WTC11 (cell line): ENCODE measurements at places on chromosomes 7 and 10.

DNA sequence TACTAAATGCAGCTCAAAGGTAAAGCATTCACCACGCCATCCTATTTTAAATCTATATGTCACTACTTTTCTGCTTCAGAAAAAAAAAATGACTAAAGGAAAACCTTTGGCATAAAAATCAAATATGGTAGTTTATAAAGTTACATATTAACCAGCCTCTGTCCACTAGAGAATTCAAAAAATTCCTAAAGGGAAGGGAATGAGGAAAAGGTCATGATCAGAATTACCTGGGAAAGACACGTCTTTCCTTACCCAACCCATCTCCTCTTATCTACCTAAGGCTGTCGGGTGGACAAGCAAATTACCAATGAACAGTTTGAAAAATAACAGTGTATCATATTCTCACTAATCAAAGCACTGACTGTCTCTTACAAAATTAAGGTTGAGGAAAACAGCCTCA, 100.7 kb upstream of the TMEM106B start:
- DNase-seq: no peak

DNA sequence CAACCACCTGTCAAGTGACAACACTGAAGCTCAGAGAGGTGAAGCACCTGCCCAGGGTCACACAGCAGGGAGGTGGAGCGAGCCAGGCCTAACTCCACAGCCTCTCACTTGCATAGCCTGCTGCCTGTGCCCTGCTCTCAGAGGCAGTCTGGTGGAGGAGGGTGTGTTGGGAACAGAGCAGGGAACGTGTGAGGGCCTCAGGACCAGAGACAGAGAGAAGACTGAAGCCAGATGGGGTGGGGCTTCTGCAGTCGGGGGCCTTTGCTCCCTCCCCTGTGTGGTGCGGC, 114.0 kb downstream of the PTPN20 start:
- peak; percentile 8 for DNase-seq

- no peak for DNase-seq
Measured at GRCh38 chr10:26221541-26221940, 5.0 kb downstream of the GAD2 start.

- no peak for DNase-seq
Measured at GRCh38 chr7:23672033-23672432, 8.0 kb upstream of the FAM221A start.

DNA sequence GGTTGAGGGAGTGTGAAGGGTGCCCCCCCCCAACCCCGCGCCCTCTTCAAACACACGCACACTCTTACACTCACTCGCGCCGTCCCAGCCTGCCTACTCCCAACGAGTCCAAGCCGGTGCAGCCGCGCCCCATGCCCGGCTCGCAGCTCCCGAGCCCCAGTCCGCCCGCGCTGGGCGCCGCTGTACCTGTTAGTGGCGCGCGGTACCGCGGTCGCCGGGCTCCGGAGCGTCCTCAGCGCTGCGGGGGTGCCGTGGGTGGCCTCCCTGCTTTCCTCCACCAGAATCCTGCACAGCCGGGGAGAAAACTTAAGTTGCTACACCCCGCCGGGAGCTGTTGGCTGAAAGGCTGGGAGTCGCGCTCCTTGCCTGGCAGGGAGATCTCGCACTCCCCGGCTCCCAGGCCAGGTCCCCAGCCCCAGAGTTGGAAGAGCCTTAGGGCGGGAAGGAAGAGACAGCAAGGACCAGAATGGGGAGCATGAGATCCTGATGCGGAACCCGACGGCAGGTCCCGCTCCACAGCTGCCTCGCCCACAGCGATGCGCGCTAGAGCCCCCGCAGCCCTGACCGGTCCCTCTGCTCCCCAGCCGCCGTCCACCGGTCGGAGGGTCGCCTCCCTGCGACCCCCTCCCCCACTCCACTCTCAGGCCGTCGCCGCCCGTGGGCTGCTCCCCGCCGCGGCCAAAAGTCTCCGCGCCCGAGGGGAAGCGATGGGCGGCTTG, 863 bp downstream of the ST8SIA6 start:
- DNase-seq: peak; percentile 71

GRCh38 chr7:24842449-24843241, 85.4 kb upstream of the GSDME start:
- no peak for DNase-seq

GRCh38 chr10:51666456-51666855, 32.9 kb downstream of the CSTF2T start:
- no peak for DNase-seq

DNA sequence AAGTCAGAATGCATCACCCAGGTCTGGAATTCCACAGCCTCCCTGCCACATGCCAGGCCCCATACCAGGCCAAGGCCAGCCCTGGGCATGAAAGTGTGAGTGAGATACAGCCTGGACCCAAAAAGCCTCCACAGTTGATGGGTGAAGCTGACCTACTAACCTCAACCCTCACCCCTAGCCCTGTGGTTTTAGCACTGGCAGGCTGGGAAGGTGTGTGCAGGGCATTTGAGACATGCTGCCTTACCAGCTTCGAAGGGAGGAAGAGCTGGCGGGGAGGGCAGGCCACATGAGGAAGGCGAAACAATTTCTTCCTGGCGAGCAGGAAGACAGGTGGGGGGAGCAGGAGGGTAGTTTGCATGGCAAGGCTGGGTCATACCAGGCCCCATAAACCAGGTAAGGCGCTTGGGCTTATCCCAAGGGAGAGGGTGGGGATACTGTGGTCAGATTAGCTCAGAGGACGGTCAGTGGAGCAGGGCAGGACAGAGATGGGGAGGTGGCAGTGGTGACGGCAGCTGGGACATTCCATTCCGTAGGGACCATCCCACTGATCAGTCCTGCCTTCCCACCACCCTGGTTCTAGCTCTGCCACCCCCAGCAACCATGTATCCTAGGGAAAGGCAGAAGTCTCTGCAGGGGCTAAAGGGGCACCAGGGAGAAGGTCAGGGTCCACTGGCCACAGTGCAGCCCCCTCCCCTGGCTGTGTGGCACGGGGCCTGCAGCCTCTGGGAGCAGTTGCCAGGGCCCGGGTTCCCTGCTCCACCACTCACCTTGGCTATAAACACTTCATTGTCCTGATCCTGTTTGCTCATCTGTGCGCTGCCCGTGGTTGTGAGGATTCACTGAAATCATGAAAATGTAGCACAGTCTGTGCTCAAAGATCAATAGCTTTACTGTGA, 155.8 kb downstream of the NRF1 start:
- no peak for DNase-seq

DNA sequence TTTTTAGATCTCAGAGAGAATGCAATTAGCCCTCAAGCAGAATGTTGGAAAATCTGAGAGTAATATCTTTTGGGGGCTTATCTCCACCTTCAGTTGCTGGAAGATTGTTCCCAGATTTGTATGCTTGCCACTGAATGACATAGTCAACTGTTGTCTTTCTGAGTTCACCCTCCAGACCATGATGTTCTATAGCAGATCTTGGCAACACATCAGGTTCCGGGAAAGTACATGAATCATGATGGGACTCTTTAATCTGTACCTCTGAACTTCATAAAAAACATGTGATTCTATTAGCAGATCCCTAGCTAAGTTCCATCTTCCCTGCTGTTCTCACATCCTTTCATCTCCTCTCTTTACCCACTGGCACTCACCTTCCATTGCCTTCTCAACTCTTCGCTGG, 68.9 kb downstream of the PLCE1 start:
- no peak for DNase-seq

- DNase-seq: no peak
Measured at GRCh38 chr10:116984202-116984990, 20.6 kb downstream of the SHTN1 start.

GRCh38 chr10:609262-609658, 80.2 kb downstream of the DIP2C start:
- DNase-seq: no peak

GRCh38 chr7:147478796-147479195, 1111.8 kb upstream of the C7orf33 start:
- no peak for DNase-seq

GRCh38 chr7:44263326-44264082, 61.9 kb downstream of the CAMK2B start:
- DNase-seq: no peak

GRCh38 chr7:76506081-76506440, 4.3 kb upstream of the UPK3B start:
- no peak for DNase-seq

DNA sequence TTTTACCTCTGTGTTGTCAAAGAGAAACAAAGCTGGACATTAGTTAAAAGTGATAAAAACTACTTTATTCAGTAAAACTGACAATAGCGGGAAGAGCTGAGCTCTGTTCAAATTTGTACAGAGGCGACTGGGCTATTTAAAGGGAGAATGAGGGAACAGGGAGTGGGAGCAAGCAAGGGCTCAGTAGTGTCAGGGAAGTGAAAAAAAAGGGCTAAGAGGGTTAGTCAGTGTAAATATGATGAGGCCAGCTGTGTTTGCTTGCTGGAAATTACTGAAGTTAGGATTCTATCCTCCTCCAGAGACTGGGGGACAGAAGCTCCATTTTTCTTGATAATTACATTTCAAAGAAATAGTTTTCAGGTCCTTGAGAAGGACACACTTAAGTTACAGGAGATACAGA, 232.5 kb downstream of the SH2D4B start:
- no peak for DNase-seq
